ENCODE measurements at places on chromosomes 11 and 22.

GRCh38 chr11:118882491-118882890, 1.2 kb upstream of the CXCR5 start:
- ATAC-seq = no peak

DNA sequence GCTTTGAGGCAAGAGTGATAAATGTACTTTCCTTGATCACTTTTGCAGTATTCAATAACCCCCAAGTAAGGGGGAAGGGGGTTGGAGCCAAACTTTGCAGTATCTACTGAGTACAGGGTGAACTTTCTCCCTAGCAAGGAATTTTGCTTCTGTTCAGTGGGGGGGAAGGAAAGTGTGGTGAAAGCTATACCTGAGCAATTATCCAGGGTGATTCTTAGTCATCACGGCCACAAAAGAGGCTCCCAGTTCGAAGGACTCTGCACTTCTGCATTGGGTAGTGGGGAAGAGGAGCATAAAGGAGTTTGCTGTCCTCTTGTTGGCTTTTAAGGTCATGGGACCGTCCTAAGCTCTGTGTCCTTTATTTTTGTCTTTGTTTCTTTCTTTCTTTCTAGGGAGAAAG, 346.5 kb upstream of the SYN3 start:
- ATAC-seq = no peak

DNA sequence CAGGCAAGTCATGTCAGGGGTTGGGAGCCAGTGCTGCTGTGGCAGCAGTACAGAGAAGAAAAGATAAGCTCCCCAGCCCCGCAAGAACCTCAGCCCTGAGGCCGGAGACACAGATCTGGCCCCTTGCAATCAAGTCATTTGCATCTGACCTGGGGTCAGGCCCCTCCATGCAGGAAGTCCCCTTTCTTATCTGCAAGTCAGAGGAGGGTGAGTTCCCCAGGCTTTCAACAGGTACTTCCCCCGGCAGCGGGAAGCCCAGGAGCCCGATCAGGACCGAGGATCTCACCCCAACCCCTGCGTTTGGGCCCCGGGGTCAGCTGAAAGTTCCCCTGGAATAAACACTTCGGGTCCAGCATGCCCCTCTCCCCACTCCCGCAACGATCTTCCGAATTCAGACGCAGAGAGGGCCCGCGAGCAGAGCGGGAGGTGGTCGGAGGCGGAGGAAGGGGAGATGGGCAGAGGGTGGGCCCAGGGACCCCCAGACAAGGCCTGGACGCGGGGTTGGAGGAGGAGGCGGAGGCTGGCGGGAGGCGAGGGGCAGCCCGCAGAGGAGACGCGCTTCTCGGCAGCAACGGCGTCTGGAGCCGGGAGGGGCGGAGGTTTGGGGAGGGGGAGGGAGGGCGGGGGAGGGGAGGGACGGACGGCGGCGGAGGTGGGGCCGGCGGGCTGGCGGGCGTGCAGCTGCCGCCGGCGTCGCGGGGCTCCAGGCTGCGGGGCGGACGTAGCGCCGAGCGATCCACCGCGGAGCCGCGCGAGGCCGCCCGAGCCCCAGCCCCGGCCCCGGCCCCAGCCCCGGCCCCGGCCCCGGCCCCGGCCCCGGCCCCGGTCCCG, at the start of gene TSPAN18:
Gene TSPAN18, plus strand, starts transcription at position 680 of the 831 bp plus-strand sequence. CDS start 179,455 bp downstream, outside the sequence.
- ATAC-seq = no peak

- ATAC-seq = no peak
These were observed 268.1 kb downstream of the BUD13 start for GRCh38 chr11:116504541-116505297.

GRCh38 chr22:39727541-39727940, 157.0 kb downstream of the CACNA1I start:
- ATAC-seq = no peak
